ENCODE measurements at places on chromosomes 12 and 14.

GRCh38 chr12:94264736-94265485 is 116.5 kb downstream of the PLXNC1 start:
- no peak for DNase-seq

GRCh38 chr14:38143170-38143569 is 64.5 kb upstream of the SSTR1 start:
- no peak for DNase-seq

DNA sequence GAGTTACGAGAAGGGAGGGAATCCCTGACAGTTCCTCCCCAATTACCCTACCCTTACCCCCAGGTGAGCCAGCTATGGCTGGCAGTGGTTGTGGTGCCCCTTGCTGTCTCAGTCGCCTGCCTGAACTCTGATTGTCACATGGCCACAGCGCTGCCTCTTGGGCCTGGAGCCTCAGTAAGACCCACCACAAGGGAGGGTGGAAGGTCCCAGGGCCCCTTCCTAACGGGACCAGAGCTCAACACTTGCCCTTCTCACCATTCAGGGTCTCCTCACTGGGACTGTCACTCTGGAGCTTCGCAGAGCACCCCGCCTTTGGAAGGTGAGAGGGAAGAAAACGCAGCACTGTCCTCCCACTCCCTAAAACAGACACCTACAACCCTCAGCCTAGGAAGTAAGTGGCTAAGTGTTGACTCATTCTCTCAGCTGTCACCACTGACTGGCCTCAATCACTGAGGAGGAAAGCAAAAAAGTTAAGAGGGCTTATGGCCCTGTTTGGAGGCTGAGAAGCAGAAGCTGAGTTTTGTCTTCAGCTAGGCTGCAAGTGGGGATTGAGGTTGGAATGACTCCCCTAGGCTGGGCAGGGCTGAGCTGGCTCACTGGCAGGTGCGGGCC is 1.0 kb downstream of the TMEM253 start:
- DNase-seq, result no peak

- DNase-seq, result peak; percentile 35
Measured at GRCh38 chr12:91178139-91178561, 4.5 kb downstream of the DCN start.

- no peak for DNase-seq
Measured at GRCh38 chr12:45446013-45446412, 230.1 kb downstream of the ANO6 start.
